IPS DF 19.7 (cell line): ENCODE measurements at places on chromosomes 7 and 10.

DNA sequence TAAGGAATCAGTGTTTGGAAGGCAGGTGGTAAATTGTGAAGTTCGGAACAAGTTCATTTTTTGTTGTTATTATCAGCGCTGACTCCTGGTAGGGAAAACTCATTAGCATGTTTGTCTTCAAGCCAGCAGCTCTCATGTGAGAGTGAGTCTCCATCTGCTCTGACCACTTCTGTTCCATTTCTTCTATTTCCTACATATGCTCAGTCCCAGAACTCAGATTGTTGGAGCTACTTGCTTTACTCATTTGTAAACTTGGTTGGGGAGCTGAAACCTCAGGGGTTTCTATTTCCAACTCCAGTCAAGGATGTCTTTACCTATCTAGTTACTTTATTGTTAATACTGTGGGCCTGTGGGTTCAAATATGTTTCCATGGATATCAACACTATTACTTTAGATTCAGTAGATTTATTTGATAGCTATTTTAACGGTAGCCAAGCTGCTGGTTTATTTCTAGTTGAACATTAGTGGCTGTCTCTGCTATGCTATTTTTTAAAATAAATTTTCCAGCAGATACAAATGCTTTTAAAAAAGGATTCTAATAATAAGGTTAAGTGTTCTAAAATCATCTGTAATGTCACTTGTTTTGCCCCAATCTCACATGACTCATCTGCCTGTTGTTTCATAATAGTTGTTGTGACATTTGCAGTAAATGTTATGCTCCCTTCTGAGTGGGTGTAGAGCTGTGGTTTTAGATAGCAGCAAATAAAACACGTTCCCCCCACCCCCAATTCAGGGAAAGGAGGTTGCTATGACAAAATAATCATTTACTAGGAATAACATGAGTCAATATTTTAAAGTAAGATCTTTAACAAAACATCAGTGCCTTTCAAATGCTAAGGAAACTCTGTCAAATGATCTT lies 143.3 kb downstream of the HDAC9 start:
- no peak for DNase-seq

GRCh38 chr10:61836888-61837754 lies 64.4 kb upstream of the ARID5B start:
- DNase-seq: no peak

- DNase-seq: no peak
Observed at GRCh38 chr7:35313575-35313974, 59.7 kb upstream of the TBX20 start.

DNA sequence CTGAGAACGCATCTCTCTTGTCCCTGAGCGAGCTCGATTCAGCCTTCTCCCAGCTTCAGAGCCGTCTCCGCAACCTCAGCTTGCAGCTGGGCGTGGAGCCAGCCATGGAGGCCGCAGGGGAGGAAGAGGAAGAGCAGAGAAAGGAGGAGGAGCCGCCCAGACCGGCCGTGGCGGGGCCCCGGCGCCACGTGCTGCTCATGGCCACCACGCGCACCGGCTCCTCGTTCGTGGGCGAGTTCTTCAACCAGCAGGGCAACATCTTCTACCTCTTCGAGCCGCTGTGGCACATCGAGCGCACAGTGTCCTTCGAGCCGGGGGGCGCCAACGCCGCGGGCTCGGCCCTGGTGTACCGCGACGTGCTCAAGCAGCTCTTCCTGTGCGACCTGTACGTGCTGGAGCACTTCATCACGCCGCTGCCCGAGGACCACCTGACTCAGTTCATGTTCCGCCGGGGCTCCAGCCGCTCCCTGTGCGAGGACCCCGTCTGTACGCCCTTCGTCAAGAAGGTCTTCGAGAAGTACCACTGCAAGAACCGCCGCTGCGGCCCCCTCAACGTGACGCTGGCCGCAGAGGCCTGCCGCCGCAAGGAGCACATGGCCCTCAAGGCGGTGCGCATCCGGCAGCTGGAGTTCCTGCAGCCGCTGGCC lies 43.2 kb downstream of the CHST3 start:
- DNase-seq: no peak

DNA sequence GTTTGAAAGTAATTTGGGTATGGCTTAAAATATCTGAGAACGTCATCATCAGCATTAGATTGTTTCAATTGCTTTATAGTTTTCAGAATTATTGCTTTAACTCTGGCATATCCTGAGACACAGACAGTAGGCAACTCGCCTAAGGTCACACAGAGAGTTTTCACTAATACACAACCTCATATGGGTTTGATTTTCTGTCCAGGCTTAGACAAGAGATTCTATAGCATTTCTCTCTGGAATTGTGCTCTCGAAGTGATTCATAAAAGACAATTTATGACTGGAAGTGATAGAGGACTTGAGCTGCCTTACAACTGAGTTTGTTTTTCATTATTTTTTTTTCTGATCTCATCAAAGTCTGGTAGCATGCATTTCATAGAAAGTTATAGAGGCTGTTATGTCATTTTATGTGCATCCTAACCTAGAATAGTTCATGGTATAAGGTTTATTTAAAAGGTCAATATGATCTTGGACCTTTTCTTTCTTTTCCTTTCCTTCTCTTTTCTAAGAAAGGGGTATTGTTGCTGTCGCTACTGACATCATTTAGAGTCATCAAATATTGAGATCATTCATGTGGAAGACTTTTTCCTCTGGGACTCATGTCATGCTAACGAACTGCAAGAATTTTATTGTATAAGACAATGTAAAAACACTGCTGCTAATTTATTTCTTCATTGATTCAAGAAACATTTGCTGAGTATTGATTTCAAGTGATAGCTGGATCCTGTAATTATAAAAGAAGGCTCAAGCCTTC lies 278.2 kb downstream of the PLXDC2 start:
- no peak for DNase-seq

DNA sequence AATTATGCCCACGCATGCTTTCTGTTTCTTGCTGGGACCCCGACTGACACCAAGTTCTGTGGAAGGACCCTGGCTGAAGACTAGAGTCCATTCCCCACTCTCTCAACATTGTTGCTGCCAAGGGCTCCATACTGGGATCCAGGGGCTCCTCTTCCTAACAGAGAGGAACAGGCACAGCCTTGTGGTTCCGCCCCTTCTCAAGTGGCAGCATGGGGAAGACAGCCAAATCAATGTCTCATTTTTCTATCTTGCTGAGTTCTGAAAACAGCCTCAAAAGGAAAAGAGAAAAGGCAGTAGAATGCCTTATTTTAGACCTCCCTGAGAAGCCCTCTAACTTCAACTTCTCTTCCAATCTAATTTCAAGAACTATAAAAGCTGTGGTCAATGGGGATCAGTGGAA lies 23.7 kb upstream of the LAMB1 start:
- DNase-seq: no peak

GRCh38 chr10:12513775-12514673 lies 164.7 kb downstream of the CAMK1D start:
- DNase-seq: no peak
